SK-MEL-5 (cell line): ENCODE measurements at places on chromosomes 13 and 19.

- peak; percentile 50 for DNase-seq
Measured at GRCh38 chr13:98147521-98147920, 4.6 kb downstream of the FARP1 start.

DNA sequence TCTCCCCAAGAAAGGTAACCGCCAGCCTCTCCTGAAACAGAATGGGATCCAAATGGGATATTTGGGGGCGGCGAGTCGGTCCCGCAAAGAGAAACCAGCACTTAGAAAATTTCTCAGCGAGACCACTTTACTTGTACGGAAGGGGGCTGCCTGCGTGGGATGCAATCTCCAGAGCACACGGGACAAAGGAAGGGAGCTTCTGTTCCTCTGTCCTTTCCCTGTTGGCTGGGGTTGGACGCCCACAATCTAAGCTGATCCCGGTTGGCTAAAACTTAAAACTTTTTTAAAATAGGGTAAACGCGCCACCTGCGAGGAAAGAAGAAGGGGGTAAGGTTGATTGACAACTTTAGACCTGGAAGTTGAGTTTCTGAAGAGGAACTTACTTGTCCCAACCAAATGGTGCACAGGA, 826 bp upstream of the BSG start:
- DNase-seq, result no peak

GRCh38 chr13:43266936-43267615, 243.7 kb downstream of the DNAJC15 start:
- DNase-seq, result no peak

DNA sequence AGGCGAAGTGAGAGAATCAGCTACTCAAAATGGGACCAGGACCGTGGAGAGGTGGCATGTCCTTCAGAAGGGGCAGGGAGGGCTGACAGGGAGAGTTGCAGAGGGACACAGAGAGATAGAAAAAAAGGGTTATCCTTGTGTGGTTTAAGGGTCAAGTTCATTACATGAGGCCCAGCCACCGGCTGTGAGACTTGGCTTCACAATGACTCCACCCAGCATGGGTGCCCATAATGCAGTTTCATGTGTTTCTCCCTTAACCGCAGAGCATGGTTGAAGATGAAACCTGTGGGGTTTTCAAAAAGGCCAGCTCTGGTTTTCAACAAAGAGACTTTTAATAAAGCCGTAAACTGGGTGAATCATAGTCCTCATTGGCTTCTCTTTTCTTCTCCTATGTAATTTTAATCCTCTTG, 164.6 kb downstream of the KLF5 start:
- DNase-seq, result peak; percentile 70

DNA sequence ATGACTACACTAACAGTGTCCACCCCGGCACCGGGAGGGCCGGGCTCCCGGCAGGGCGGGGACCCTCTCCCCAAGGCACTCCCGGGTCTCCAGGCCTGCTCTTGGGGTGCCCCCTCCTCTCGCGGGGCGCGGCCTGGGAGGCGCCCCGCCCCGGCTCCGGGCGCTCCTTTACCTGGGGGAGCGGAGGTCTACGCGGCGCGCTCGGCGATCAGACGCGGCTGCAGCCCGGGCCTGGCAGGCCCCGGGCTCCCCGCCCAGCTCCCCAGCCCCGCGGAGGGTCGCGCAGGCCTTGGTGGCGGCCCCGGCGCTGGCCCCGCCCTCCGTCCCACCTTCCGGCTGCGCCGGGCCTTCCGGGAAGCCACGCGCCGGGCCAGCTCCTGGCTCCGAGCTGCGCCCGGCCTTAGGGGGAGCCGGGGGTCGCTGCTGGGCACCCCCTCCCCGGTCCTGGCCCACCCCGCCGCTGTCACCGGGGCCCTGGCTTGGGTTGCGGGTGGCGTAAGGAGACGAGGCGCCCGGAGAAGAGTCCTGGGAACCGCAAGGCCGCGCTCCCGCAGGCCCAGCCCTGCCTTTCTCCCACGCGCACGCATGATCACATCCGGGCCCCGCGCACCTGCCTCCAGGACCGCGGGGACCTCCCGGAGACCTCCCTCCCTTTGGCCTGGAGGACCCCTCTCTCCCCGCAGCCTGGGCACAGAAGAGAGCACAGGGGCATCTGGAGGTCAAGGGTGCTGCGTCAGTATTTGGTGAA, at the start of gene C19orf12:
Gene C19orf12 (minus strand): TSS at position 309 of the 748 bp plus-strand sequence. CDS start 6,848 bp downstream, outside the sequence.
- DNase-seq, result peak; percentile 52

DNA sequence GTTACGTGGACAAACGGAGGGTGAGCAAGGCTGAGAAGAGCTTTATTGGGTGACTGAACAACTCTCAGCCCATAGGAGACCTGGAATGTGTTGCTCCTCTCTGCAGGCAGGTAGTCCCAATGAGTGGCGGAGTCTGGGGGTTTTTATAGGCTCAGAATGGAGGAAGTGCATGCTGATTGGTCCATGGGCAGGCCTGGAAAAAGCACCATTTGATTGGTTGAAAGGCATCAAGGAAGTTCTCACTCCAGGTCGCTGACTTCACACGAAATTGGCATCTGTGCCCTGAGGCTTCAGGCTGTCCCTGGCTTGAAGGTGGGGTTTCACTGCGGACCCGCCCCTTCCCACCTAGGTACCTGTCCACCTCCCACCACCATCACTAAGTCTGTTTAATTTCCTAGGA, 65.4 kb downstream of the SPATA13 start:
- no peak for DNase-seq

- DNase-seq, result no peak
Measured at GRCh38 chr13:80712026-80712425, 371.1 kb upstream of the SPRY2 start.

DNA sequence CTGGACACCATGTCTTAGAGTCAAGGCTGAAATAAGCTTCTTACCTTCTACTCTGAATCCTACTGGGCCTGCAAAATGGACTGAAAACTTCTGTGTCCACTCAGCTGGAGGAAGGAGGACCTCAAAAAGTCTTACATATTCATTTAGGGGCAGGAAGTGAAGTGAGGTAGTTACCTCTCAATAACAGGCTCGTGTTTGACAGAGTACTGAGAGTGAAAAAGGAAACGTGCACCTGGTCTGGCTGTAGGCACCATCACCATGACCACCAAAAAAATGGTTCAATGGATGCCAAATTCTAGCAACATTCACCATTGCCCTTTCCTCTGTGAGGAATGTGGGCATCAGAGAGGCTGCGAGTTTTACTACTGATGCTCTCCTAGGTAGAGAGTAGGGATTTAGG, 176.2 kb downstream of the RFC3 start:
- DNase-seq, result no peak

DNA sequence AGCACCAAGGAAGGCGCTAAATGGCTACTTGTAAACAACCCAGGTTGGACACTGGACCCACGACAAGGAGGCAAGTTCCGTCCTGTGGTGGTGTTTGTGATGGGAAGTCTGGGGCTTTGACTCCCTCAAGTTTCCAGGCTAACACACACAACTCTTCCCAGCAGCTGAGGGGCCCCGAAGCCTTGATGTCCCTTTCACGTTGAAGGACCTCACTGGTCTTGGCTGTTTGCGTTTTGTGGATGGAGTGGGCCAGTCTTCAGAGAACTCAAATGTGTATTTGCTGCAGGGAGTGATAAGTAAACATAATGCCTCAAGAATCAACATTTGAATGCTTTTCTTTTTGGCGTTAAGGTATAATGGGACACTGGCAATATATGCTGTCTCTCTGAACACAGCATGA, 199.2 kb downstream of the TM9SF2 start:
- DNase-seq, result no peak

GRCh38 chr13:100394005-100394695, 194.4 kb downstream of the GGACT start:
- peak; percentile 36 for DNase-seq

DNA sequence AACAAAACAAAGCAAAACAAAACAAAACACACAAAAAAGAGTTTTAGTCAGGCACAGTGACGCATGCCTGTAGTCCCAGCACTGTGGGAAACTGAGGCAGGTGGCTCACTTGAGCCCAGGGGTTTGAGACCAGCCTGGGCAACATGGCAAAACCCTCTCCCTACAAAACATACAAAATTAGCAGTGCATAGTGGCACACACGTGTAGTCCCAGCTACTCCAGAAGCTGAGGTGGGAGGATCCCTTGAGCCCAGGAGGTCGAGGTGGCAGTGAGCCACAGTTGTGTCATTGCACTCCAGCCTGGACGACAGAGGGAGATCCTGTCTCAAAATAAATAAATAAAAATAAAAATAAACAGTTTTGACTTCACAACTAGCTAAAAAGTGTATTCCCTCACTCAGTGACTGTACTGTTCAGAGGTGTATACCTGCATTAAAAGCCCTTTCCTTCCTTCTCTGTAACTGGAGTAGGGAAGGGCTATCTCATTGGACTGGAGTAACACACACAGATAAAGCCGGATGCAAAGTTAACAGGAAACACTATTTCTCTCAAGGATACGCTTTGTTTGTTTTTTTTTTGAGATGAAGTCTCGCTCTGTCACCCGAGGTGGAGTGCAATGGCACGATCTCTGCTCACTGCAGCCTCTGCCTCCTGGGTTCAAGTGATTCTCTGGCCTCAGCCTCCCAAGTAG, 3.7 kb upstream of the BAX start:
- DNase-seq, result no peak

DNA sequence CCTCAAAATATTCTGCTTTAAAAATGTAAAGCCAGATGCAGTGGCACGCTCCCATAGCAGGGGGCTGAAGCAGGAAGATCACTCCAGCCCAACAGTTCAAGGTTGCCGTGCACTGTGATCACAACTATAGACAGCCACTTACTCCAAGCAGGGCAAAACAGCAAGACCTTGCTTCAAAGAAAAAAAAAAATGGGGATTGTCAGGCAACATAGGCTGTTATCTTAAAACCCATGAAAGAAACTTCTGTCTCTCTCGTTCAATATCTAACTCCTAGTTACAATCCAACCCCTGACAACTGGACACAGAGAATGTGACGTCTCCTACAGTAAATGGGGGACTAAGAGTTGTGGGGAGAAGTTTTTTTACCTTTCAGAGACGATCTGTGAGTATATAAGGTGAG, 17.4 kb downstream of the ELF1 start:
- no peak for DNase-seq

DNA sequence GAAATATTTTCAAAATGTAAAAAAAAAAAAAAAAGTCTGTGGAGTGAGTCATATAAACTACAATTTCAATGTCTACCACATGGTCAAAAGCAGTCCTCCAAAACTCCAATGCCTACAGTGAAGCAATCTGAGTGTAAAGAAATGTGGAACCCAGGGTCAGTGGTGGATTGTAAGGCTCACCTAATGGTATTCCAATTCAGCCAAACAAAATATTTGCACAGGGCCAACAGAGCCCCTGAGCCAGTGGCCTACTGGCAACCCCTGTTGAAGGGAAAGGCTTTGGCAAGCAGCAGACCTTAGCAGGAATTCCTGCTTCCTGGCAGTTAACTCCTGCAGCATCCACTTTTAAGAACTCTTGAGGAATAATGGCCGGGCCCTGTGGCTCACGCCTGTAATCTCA, 3.4 kb downstream of the DNMT1 start:
- DNase-seq, result no peak

- no peak for DNase-seq
Measured at GRCh38 chr19:49823472-49823871, 5.4 kb downstream of the MED25 start.

GRCh38 chr13:40492511-40492910, 173.9 kb downstream of the FOXO1 start:
- no peak for DNase-seq
